ENCODE measurements at places on chromosomes 2 and 18.

DNA sequence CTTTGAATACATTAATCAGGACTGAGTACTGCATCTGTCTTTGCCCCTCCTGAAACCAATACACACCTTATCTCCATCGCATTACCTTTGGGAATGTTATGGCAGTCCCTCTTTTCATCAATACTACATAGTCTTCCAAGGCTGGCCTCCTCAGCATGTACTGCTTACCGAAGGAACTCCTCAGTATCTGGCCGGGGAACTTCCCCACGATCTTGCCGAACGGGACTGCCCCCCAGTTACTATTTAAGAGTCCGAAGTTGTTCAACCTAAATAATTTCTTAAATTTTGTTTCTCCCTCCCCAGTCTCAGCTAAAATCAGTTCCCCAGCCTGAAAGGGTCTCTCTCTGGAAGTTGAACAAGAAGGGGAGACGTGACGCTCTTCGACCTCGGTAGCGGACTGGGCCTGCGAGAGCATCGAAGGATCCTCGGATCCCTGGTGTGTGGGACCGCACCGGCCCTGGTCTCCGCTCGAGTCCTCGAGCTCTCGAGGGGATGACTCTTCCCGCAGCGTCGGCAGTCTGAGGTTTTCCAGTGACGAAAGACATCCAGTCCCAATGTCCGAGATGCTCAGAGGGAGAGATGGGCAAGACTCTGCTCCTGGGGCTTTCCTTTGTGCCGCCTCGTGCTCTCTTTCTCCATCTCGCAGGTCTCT, 489 bp downstream of the TRMT61B start:
- no peak for DNase-seq

GRCh38 chr18:59467497-59467896, 108.4 kb upstream of the LMAN1 start:
- DNase-seq = no peak

DNA sequence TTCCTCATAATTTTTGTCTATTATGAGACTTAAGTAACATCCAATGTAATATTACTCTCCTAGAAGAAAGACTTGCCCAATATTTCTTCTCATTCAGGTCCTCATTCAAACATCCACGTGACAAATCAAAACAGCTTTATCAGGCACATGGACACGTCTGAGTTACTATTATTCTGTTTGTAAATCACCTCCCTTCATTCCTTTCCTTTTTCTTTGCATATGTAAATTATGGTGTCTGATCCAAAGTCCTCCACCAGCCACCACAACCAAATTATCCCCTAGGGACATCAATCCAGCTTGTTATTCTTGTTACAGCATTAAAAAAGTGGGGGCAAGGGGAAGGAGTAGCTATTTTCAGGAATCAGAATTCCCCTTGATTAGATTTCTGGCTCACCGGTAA, 7.1 kb downstream of the TMEM163 start:
- DNase-seq = no peak

GRCh38 chr2:76821731-76822130, 700.4 kb downstream of the LRRTM4 start:
- DNase-seq = no peak

DNA sequence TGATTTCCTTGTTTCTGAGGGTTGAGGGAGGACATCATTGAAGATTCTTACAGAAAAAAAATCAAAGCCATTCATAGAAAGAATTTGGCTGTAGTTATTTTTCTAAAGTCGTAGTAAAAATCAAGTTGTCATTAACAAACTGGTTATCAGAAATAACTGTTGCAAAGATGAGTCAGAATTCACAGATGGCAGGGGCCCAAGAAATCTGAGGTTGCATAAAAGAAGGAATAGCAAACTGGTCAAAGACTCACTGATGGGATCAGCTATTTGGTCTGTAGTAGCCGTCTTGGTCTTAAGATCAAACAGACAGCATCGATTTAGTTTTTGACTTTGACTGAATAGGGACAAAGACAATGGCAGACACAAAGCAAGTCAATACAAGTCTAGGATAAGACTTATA, 334.3 kb downstream of the FIGN start:
- DNase-seq = no peak

- DNase-seq = no peak
Observed at GRCh38 chr2:180360283-180360618, 353.2 kb upstream of the CWC22 start.

DNA sequence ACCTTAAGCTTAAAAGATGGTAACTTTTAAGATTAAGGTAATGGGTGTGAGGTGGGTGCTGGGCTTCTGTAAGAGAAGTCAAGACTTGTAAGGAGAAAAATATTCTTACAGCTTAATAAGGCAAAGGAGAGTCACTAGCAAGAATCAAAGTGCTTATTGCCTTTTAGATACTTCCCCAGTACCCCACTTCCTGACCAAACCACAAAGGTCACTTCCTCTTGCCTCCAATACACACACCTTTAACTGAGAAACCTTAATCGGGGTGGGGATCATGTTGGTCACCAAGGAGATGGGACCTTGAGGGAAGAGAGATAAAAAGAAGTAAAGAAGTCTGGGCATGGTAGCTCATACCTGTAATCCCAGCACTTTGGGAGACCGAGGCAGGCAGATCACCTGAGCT, 10.6 kb upstream of the ATG16L1 start:
- no peak for DNase-seq

GRCh38 chr2:168194784-168195522, 52.4 kb downstream of the STK39 start:
- no peak for DNase-seq

DNA sequence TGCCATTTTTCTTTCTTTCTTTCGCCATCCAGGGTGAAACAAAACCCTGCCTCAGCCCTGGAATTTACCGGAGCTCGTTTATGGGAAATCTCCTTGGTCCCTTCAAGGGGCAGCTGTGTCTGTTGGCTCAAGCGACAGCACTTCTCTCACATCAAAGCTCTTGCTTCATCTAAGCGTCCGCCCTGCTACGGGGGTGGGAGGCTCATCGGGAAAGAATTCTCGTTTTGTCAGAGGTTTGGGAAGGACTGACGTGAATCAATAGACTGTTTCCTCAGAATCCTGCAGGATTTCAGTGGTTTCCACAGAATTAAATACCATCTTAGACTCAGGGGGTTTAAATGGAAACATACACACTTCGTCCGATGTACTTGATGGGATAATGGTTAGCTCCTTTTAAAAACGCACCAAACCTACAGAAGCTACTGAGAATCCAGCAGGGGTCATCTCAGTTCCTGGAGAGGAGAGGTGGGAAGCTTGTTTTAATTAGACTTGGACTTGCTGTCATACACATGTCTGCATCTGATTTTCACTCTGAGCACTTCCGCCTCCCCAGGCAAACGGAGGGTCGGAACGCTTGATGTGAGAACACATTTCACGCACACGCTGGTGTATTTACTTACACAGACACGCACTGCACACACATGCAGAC, 91.6 kb downstream of the ASB1 start:
- no peak for DNase-seq

GRCh38 chr2:145464866-145465265, 944.9 kb upstream of the ZEB2 start:
- no peak for DNase-seq

DNA sequence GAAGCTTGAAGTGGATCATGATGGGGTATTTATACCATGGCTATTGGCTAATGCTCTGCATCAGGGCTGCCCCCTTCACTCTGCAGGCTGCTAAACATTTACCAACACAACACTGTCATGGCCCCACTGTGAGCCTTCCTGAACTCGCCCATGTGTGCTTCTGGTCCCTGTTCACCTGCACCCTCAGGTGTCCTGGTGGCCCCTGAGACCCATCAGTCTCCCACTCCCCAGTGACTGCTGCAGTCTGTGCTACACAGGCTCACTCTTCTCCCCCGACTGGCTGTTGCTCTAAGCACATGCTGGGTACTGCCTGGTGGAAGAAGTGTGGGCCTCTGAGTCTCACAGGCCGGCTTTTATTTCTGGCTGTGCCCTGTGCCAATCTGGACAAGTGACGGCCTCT, 183.0 kb upstream of the HS6ST1 start:
- no peak for DNase-seq

- no peak for DNase-seq
Observed at GRCh38 chr2:240781471-240782220, 38.4 kb downstream of the KIF1A start.
